ENCODE measurements at places on chromosomes 2 and 18.

- DNase-seq = no peak
Observed at GRCh38 chr18:3234457-3234856, 13.1 kb upstream of the MYL12A start.

DNA sequence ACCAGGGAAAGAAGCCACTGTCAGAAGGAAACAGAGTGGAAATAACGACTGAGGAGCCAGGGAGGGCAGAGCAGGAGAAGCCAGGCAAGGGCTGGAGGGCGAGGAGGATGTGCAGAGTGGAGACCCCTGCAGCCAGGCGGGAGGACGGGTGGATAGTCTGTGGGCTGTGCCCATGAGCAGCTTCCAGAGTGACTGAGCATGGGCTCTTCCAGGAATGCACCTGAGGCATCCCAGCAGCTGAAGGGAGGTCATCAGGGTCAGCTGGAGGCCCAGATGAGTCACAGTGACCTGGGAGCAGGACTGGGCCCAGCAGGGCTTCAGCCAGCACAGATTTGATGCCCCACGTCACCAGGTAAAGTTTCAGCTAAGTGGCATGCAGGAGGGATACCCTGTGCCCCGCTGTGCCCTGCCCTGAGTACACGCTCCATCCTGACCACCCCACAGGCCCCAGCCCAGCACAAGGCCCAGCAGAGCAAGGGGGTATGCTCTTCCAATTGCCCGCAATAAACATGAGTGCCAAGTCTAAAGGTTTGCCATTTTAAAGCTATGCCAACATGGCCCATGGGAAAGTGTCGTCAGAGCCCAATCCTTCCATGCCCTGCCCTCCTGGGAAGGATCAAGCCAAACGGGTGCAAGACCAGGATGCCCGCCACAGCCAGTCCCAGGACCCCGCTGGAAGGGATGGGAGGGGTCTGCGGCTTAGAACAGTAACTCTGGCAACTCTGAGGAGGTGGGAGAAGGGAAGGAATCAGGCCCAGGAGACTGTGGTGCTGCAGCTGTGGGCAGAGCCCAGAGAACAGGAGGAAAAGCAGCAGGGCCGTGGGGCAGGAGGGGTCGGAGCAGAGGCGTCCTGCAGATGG is 85.7 kb downstream of the SEPTIN10 start:
- DNase-seq = no peak

DNA sequence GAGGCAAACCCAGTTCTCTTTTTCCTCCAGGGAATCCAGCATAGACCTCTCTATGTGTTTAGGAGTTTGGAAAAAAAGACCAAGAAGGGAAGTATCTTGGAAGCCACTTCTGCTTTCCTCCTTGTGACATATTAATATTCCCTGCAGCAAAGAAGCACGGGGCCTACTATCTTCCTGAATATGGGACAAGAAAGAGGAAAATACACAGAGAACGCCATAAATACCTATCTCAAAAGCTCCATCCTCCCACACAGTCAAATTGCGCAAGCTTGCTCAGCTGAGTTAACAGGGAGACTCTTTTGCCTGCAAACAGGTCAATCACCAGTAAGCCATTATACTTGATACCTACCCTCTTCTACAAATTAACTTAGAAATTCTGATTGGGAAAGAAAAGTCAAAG is 16.7 kb upstream of the RAPH1 start:
- no peak for DNase-seq

DNA sequence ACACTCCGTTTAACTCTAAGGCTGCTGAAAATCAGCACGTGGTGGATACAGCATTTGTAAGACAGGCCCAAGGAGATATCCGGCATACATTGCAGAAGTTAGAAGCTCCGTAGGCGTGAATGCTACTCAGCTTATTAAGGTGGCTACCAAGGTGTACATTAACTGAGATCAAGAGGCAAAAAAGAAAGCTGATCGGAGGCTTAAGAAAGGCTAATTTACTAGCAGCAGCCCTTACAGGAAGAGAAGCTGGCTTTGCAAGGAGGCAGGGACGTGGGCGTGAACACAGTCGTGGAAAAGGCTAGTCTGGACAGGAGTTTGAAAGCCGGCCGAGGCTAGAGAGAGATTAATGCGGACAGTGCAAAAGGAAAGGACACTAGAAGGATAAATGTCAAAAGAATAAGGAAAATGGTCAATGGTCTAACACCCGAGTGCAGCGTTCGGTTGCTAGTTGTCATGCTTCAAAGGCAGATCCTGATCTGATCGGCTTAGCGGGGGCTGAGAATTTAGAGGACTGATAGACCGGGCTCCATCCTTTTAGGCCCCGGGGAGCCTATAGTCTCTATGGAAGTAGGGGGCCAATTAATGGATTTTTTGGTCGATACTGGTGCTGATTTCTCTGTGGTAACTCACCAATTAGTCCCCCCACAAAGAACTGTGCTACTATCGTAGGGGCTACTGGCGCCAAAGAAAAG is 45.6 kb upstream of the SELENOI start:
- DNase-seq = no peak

- no peak for DNase-seq
Observed at GRCh38 chr2:3126911-3127621, 250.6 kb downstream of the EIPR1 start.

DNA sequence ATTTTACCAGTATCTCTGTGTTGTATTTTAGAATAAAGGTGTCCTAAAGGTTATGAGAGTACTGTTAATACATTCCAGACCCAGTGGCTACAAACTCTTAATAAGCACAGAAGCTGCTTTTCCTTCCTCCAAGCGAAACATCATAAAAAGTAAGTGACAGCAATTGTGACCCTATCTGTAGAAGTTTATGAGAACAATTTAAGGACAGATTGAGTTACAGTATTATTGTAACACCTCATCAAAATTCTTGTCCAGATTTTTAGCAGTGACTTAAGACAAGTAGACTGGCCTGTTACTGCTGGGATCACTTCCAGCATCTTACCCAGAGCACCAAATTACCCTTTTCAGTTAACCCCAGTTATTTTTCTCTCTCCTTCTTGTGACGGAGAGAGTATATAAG is 154.6 kb downstream of the ERBB4 start:
- DNase-seq = no peak

- DNase-seq = no peak
Observed at GRCh38 chr2:177261116-177262060, 3.1 kb downstream of the NFE2L2 start.

GRCh38 chr2:54949431-54949830 is 100.8 kb downstream of the RTN4 start:
- DNase-seq = no peak

- no peak for DNase-seq
Observed at GRCh38 chr2:212995920-212996319, 155.5 kb downstream of the IKZF2 start.
